Stomach (tissue), 19 donors: ENCODE measurements at places on chromosomes 5 and 9. TPM values are rescaled to one million over a fixed set of nuclear protein-coding genes. Genes with fewer than 3 reads are reported as not detected.

Gene TCERG1
- 34.7 TPM for polyA plus RNA-seq

Gene MRRF
- 21.8 TPM for polyA plus RNA-seq

GRCh38 chr9:16145196-16145950, 592.5 kb downstream of the CCDC171 start:
- no peak overlapping the region for H3K27ac ChIP-seq
- H3K27me3 ChIP-seq, result no peaks in the 10 kb centered on the region
- no peak overlapping the region for H3K4me3 ChIP-seq
- no peaks in the 10 kb centered on the region for H3K36me3 ChIP-seq

GRCh38 chr9:108087781-108088180, 598.2 kb upstream of the KLF4 start:
- H3K36me3 ChIP-seq, result no peaks in the 10 kb centered on the region
- DNase-seq, result no peak
- H3K27ac ChIP-seq, result no peak overlapping the region
- H3K4me1 ChIP-seq, result no peaks in the 10 kb centered on the region

- H3K36me3 ChIP-seq, result peaks cover 69% of the 10 kb centered on the region
- no peaks in the 10 kb centered on the region for H3K27me3 ChIP-seq
- no peak overlapping the region for H3K27ac ChIP-seq
- no peak for DNase-seq
Measured at GRCh38 chr9:114336157-114336556, 6.5 kb downstream of the ORM2 start.

DNA sequence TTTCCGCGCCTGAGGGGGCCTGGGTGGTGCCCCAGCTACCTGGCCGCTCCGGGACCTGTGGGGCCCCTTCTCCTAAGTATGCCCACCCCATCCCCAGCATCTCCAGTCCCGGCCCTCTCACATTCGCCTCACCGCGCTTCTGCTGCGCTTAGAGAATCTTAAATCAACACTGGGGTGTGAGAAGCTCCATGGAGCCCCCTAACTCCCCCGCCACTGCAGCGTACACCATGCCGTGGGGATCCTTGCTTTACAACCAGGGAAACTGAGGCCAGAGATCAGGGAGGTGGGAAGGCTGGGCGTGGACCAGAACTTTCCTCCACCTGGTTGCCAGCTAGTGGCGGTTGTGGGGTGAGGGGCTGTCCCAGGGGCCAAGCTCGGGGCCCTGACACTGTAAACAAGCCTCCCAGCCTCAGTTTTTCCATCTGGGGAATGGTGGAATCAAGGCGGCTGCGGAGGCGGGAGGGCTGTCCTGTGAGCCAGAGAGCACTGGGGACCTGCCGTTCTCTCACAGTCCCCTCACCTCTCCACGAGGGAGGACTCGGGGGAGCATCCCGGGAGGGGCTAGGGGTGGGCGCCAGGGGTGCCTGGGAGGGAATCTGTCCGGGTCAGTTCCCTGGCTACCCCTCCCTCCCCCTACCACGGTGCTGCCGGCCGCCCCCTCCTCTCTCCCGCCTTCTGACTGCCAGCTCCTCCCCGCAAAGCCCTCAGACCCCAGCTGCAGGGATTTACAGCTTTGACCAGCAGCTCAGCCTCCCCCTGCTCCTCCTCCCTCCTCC, 161.2 kb downstream of the C9orf50 start:
- peaks cover 47% of the 10 kb centered on the region for H3K4me1 ChIP-seq
- no peaks in the 10 kb centered on the region for H3K27me3 ChIP-seq
- peak overlapping the region; percentile 79 for H3K27ac ChIP-seq
- no peaks in the 10 kb centered on the region for H3K36me3 ChIP-seq
- DNase-seq, result no peak
